Fibroblast of skin of abdomen (primary cell): ENCODE measurements at places on chromosomes 3 and 15.

- DNase-seq: no peak
Measured at GRCh38 chr3:192883512-192883911, 34.1 kb downstream of the MB21D2 start.

DNA sequence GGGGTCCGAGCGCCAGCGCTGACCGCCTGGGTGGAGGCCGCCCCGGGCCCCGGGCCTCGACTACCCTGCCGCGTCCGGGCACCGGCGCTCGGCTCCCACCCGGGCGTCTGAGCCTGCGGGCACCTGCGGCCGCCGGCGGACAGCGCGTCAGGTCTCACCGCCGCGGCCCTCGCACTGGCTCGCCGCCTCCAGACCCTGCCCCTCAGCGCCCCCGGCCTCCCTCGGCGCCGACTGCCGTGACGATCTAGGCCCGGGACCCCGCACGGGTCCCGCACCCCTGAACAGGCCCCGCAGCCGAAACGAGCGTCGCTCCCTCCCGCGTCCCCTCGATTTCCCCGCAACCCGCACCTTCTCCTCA is 297 bp downstream of the PRC1 start:
- DNase-seq: no peak

GRCh38 chr15:51046799-51047449 is 47.8 kb downstream of the TNFAIP8L3 start:
- peak; percentile 14 for DNase-seq

GRCh38 chr3:106518516-106518915 is 649.7 kb upstream of the CBLB start:
- DNase-seq: peak; percentile 48

DNA sequence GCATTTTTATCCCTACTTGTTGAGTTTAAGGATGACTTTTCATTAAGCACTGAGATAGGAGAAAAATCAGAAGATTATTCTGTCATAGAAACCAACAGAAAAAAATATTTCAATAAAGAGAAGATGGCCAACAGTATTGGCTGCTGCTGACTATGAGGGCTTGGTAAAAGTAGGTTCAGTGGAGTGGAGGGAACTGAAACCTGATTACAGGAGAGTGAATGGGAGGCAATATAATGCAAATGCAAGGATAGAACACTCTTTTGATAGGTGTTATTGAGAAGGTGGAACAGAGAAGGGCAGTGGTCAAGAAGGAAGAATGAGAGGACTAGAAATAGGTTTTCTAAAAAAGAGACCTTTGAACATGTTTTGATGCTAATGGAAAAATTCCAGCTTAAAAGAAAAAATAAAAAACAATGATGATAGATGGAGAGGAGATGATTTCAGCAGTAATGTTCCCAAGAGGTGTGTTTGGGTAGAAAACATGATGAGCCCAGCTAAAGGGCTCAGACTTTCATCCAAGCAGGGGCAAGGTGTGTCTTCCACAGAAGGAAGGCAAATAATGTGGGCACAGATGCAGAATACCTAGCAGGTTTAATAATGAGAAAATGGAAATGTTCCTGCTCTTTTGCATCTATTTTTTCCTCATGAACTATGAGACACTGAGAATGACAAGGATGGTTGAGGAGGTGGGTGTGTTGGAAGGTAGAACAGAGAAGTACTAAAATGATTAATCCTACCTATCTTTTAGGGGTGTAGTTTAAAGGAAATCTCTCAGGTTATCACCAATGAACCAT is 397.9 kb upstream of the GOLIM4 start:
- DNase-seq: no peak

DNA sequence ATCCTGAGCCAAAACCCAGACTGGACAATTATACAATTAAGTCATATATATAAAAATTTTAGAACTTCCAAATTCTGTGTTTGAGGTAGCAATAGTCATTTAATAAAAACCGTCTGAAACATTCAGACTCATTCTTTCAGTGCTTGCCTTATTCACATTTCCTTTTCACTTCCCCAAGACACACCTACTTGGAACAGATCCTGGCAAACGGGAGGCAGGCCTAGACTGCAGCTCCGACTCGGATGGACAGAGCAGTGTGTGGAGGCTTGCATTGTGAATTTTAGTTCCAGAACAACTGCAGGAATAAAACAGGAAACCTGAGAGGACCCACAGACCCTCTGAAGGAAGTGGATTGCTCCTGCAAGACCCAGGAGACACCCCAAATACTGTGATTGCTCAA is 341.4 kb downstream of the CNTN3 start:
- peak; percentile 66 for DNase-seq

GRCh38 chr3:84442533-84442932 is 516.3 kb upstream of the CADM2 start:
- DNase-seq: peak; percentile 9

GRCh38 chr3:39524107-39524506 is 56.6 kb downstream of the MOBP start:
- DNase-seq: no peak

- DNase-seq: no peak
Measured at GRCh38 chr15:92877000-92877399, 23.1 kb upstream of the CHD2 start.

DNA sequence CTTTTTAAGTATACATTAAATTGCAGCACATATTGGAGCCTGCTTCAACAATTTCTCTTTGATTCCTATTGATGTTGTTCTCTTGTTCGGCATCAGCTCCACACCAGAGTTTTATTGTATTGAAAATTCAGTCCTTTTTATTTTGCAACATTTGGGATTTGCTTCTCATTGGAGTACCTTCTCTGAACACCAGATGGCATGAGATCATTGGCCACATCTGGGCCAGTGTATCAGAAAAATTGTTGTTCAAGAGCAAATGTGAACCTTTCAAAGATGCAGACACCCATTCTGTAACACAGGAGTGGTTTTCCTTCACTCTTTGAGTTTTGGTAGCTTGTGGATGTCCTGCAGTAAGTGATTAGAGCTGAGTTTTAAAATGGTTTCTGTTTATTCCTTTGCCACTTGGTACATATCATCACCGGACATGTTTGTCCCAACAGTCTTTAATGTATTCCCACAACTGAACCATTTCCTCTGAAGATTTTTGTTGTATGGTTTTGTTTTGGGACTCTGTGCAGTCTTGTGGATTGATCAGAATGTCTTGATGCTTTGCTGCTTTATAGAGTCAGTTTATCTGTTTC is 96.1 kb downstream of the MCTP2 start:
- peak; percentile 36 for DNase-seq

DNA sequence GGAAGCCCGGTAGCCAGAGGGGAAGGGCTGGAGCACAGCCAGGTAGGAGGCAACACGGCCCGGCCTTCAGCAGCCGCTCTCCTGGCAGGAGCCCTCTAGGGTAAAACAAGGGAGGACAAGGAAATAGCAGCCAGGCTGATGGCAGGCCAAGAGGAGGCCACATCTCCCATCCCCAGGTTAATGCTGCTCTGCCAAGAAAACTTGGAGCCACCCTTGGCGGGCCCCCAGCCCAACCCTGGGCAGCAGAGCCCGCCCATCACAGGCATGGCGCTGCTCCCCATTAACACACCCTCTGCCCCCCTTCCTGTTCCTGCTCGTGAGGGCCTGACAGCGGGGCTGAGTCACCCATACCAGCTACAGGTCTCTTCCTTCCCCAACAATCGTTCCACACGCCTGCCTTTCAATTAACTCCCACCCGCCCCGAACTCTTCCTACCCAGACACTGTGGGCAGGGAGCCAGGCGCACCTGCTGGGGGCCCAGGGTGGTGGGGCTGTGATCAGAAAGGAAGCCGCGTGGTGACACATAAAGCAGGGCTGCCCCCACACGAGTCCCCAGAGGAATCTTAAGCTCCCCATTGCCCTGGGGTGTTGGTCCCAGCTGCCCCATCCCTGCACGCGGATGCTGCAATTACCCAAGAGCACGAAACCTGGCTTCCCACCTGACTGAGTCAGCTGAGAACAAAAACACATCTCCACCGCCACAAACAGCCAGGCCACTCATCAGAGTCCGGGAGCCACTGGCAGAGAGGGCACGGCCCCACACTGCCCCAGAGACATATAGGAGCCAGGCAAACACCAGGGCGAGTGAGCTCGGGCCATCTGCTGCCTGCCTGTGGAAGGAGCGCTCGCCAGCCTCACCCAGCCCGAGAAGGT is at the start of gene C15orf62:
C15orf62 (plus strand) TSS at position 707 of the 873 bp plus-strand sequence. CDS start 516 bp downstream, outside the sequence.
- no peak for DNase-seq

GRCh38 chr15:71659730-71660067 is 150.7 kb upstream of the NR2E3 start:
- DNase-seq: peak; percentile 44

DNA sequence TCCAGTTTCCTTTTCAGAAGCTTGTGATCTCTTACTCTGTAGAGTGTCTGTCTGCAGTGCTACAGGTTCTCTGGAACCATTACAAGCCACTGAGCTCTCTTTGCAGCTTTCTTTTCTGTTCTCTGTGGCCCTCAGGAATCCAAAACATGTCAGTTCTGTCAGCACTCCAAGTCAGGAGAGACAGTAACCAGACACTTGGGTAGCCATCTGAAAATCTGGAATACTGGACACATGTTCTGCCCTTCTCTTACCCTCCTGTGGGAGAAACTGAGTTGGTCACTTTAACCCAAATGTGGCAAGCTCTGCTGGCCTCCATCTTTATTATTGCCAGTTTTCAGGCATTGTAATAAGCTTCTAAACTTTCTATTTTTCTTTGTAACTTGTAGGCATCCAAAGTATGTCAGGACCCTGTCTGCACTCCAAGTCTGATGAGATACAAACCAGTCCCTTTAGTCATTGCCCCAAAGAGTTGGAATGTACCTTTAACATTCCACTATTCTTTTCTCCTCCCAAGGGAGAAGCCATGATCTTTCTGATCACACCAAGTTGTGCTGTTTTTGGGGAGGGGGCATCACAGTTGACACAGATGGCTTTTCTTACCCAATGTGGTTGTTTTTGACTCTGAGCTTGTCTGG is 183.7 kb downstream of the DPH6 start:
- peak; percentile 92 for DNase-seq

DNA sequence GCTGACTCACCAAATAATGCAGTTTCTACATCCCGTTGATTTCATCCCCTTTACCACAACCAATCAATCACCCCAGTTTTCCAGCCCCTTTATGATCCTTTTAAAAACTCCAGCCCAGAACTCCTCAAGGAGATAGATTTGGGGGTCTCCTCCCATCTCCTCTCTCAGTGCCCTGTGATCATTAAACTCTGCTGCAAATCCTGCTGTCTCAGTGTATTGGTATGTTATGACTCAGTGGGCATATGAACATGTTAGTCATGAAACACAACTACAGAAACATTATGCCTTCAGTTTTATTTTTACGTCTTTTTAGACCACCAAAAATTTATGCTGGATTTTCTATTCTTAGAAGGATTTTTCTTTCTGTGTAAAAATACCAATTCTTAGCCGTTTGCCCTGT is 213.7 kb downstream of the DIPK2A start:
- peak; percentile 60 for DNase-seq

- no peak for DNase-seq
Measured at GRCh38 chr15:41333026-41333562, 413 bp downstream of the NUSAP1 start.

DNA sequence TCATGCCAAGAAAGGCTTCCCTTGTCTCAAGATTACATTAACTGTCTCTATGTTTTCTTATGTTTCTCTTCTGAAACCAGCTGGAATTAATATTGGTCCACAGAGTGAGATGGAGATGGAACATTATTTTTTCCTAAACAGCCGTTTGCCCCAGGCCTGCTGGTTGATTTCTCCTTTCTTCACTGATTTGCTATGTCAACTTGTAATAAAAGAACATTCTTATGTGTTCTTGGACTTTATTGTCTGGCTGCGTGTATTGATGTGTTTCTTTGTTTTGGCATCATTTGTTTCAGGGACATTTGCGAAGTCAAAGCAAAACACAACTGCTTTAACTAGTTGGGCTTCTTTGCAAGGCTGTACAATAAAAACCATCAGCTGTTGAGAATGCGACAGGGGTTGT is 168.5 kb downstream of the FAM43A start:
- DNase-seq: no peak

GRCh38 chr3:53616971-53617892 is 122.8 kb downstream of the CACNA1D start:
- no peak for DNase-seq

DNA sequence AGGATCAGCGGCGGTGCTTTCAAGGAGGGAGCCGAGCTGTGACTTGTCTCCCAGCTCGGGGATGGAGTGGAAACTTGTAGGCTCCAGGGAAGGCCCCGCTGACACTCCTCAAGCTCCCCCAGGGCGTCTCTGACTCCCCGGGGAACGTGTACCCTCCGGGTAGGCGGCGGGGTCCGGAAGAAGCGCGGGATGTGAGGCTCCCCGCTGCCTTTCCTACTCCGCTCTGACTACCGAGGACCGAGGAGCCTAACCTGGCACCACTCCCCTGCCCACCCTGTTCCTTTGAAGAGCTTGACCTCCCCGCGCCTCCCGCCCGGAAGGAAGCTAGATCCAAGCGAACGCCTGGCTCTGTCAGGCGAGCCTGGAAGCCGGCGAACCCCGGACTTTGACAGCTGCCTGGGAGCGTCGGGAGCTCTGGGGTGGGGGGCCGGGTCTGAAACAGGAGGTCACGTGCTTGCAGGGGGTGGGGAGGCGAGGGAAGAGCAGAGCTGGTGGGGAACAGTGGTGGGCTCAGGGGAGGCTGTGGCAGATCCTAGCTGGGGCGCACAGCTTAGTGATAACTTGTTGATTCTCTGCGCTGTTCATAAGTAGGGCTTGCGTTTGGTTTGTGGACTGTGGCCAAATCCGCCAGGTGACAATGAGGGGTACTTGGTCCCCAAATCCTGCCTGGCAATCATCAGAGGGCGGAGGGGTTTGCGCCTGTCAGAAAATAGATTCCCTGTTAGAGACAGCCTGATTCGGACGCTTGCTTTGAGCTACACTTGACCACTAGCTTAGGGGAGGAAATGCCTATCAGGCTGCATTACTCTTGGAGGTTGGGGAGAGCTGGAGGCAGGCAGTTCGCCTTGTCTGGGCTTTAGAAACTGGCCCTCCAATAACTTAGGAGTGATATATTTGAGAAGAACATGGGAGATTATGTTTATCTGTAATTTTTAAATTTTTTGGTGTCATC is 1.2 kb downstream of the CLSTN2 start:
- peak; percentile 4 for DNase-seq

DNA sequence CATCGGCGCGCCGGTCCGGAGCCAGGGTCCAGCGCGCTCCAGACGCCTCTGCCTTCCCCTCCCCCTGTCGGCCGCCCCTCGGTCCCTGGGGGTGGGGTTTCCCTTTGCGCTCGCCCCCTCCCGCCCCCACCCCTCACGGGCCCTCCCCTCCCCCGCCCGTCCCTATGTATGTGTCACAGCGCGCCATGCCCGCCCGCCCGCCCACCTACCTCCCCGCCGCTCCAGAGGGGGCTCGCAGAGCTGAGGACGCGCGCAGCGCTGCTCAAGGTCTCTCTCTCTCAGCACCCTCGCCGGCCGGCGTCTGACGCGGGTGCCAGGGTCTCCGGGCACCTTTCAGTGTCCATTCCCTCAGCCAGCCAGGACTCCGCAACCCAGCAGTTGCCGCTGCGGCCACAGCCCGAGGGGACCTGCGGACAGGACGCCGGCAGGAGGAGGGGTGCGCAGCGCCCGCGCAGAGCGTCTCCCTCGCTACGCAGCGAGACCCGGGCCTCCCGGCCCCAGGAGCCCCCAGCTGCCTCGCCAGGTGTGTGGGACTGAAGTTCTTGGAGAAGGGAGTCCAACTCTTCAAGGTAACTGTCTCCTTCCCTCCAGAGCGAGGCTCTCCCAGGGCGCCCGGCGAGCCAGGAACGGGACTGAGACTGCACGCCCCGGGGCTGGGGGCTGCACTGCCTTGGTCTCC is at the start of gene ACAN:
ACAN (plus strand) TSS at position 196 of the 679 bp plus-strand sequence. CDS start 32,771 bp downstream, outside the sequence.
- peak; percentile 6 for DNase-seq
